ENCODE measurements at places on chromosomes 6 and 20.
A peak's percentile ranks its signal among the peaks of the same experiment; 100 is the strongest.

- no peak for DNase-seq
Observed at GRCh38 chr6:142316791-142317368, 15.1 kb downstream of the ADGRG6 start.

DNA sequence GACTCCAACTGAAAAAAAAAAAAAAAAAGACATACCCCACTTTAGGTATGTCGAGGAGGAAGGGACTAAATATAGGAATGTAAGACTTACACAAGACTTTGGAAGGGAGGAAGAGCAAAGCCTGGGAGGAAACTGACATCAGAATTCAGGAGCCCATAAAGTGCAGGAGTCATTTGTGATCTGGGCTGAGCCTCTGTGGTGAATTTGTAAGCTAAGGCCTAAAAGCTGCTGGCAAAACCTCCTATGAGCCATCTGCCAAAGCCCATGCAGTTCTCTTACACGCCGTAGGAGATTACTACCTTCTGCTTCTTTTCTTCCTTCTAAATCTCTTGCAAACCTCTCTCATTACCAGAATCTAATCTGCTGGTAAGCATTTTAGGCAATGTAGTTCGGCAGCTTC lies 52.0 kb upstream of the THEMIS start:
- DNase-seq: no peak

GRCh38 chr6:13504611-13505344 lies 17.4 kb upstream of the GFOD1 start:
- DNase-seq: no peak

GRCh38 chr6:87277123-87277522 lies 45.3 kb upstream of the SMIM8 start:
- DNase-seq: peak; percentile 25

DNA sequence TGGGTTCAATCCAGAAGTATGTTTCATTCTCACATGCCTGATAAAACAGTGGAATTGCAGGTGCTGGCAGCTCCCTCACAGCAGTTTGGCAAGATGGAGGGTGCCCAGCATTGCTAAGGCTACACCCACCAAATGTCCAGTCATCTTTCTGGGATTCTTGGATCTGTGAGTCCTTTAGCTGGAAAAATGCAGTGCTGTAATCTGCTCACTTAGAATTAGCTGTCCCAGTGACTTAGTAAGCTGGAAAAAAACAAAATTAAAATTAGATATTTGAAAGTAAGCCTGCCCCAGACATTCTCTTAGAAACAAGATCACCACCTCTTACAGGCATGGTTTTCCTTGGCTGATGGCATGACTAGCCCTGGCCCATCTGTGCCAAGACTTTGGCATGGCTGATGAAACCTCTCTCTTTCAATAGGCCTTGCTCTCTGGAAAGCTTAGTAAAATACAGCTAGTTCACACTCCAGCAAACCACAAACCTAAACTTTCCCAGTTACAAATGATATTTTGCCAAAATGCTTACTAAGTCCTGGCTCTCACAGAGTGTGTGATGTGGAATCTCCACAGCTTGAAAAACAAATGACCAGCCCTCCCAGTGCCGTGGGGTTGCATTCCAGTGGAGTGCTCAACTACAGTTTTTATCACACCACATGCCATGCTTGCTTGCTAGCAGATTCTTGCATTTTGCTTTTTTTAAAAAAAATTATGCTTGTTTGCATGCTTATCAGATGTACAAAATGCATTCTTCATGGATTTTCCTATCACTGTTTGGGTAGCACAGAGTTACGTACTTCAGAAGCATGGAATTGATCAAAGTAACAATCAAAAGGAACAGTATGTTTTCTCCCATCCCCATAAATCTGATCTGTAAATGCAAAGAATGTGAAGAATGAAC lies 261.5 kb downstream of the EYA4 start:
- no peak for DNase-seq

DNA sequence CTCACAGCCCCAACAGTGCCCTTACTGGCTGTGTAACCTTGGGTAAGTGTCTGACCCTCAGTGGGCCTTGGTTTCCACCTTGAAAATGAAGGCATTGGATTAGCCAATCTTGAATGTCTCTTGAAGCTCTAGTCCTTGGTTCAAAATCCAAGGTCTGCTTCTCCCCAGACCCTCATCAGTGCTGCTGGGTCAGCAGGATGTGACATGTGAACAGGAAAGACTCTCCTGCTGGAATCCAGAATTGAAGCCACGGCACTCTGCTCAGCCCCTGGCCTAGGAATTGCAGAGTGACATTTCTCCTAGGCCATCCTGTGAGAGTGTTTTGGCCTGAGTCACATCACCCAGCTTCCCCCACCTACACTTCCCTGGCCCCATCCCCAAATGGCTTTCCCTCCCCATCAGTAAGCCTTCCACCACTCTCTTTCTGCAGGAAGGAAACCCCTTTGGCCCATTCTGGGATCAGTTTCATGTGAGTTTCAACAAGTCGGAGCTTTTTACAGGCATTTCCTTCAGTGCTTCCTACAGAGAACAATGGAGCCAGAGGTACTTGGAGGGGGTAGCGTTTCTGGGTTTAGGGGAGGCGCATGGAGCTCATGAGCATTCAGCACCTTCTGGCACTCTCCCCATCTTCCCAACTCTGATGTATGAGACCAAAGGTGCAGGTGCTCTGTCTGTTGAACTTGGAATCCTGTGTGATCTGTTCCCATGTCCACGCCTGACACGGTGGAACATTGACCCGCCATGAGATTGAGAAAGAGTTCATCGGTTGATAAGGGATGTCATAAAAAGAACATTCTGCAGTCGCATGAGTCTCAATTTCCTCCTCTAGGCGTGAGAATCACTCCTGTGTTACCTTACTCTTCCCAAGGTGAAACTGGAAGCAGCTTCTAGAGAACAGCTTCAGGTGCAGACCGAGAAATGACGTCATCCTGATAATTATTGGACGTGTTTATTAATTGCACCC lies 8.8 kb downstream of the POFUT1 start:
- DNase-seq: no peak

GRCh38 chr6:13641315-13641714 lies 26.2 kb downstream of the NOL7 start:
- DNase-seq: no peak

GRCh38 chr6:150177952-150178520 lies 35.2 kb downstream of the PPP1R14C start:
- no peak for DNase-seq

- DNase-seq: peak; percentile 21
Observed at GRCh38 chr6:42453654-42454427, 2.1 kb upstream of the TRERF1 start.

GRCh38 chr6:52049252-52050050 lies 38.0 kb downstream of the PKHD1 start:
- peak; percentile 38 for DNase-seq

- DNase-seq: no peak
Observed at GRCh38 chr6:139743664-139744437, 369.4 kb upstream of the CITED2 start.

DNA sequence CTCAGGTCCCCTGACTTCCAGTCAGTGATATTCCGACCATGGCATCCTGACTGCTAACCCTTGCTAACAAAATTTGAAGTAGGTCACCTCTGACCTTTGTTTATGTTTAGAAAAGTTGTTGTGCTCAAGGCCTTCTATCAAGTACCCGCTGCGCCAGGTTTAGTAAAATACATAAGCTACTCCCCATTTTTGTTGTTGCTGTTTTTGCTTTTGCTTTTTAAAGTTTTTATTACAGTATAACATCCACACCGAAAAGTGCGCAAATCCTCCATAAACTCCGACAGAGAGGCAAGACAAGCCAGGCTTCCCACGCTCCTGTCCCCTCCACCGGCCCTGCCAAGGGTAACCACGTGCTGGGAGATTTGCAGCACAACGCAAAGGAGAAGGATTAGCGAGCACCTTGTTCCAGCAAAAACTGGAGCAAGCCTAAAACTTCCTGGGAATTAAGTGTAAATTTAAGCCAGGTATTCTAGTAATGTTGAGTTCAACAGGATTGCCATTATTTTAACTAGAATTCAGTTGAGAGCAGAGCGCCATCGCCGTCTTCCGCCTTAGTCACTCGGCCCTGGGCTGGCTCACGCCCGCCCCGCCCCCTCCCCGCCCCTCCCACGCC lies 17.8 kb upstream of the HMGN4 start:
- DNase-seq: no peak

GRCh38 chr6:84766799-84767525 lies 2.6 kb upstream of the TBX18 start:
- no peak for DNase-seq

- DNase-seq: no peak
Observed at GRCh38 chr20:16864069-16864468, 115.9 kb downstream of the OTOR start.

- DNase-seq: peak; percentile 11
Observed at GRCh38 chr20:18628330-18628920, 40.6 kb downstream of the DTD1 start.

- no peak for DNase-seq
Observed at GRCh38 chr6:158013904-158014504, 32.3 kb downstream of the SYNJ2 start.

DNA sequence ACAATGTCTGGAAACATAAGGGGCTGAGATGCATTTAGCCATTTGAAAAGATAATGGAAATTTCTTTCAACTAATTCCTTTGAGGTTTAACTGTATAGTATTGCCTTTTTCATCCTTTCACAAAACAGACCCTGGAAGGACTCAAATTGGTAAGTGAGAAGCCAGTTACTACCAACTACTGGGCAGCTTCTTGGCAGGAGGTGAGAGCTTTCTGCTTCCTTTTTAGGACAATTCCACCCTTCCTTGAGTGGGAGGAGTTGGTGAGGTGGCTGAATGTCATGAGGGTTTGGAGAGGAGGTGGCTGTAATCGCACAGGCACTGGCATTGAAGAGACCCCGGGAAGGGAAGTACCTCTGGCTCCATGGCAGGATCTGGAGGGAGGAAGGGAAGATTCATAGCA lies 341.1 kb downstream of the NRN1 start:
- DNase-seq: no peak

- DNase-seq: no peak
Observed at GRCh38 chr6:39057251-39058155, 8.9 kb downstream of the GLP1R start.

DNA sequence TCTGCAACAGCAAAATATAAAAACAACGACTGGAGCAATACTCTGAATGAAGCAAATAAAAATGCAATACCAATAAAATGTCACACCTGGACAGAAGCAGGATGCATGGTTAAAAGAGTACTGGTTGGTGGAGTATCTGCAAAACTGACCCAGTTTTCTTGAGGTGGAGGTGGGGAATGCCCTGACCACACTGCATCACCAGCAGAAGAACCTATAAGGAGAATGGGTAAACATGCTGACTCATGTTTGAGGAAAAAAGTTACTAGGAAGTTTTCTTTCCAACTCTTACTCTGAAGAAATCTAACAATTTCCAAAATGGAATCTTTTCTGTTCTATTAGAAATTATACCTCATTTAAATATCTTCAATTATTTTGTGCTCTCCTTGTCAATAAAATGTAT lies 43.6 kb downstream of the REPS1 start:
- peak; percentile 41 for DNase-seq

- DNase-seq: no peak
Observed at GRCh38 chr6:107156617-107157016, 41.3 kb upstream of the BEND3 start.

DNA sequence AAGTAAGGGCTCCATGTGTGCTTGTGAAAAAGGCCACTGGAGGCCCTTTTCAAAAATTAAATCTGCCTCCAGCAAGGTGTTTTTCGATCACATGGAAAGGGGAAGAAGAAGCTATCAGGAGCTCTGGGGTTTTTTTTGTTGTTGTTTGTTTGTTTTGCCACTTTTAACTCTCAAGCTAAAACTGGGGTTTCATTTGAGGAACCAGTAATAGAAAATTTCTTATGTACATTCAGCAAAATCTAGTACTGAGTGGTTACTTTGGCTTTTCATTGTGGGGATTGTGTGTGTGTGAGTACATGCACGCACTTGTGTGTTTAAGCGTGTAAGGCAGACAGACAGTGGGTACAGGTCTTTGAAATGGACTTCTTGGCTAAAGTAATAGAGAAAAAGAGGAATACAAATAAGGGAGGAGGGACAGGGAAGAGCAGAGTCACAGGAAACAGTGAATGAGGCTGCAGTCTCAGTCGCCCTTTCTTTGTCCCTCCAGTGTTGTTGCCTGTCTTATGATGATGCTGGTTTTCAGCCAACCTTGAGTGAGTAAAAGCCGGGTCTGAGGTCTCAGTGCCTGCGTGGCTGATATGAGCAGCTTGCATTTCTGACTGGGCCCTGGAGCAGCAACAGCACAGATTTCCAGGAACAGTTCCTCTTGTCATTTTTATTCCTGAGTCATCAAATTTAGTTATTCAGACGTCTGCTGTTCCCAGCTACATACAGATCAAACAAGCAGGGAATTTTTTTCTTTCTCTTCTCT lies 26.2 kb downstream of the SLC16A10 start:
- DNase-seq: no peak

DNA sequence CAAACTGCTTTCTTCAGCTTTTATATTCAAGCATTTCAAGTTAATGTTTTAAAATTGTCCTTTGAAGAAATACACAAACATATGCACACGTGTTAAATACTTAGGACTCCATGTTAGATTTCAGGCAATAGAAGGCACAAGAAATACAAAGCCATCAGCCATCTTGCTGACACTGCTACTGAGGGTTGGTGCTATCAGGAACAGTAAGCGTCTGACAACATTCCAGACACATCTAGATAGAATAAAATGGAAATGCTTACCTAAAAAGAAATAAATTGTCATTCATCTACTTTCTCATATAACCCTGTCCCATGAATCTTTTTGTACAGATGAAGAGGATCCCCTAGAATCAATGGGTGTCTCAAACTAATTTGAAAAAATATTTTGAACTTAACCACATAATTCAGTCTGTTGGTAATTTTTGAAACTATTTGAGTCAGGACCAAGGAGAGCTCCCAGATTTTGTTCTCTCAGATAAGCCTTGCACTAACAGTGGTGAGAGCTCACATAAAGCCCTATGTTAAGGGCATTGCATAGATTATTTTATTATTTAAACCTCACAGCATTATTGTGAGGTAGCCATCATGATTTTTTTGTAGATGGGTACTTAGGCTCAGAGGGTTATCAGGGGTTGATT lies 631.1 kb upstream of the POU3F2 start:
- DNase-seq: no peak

- DNase-seq: no peak
Observed at GRCh38 chr6:11718463-11718862, 60.1 kb downstream of the ADTRP start.

DNA sequence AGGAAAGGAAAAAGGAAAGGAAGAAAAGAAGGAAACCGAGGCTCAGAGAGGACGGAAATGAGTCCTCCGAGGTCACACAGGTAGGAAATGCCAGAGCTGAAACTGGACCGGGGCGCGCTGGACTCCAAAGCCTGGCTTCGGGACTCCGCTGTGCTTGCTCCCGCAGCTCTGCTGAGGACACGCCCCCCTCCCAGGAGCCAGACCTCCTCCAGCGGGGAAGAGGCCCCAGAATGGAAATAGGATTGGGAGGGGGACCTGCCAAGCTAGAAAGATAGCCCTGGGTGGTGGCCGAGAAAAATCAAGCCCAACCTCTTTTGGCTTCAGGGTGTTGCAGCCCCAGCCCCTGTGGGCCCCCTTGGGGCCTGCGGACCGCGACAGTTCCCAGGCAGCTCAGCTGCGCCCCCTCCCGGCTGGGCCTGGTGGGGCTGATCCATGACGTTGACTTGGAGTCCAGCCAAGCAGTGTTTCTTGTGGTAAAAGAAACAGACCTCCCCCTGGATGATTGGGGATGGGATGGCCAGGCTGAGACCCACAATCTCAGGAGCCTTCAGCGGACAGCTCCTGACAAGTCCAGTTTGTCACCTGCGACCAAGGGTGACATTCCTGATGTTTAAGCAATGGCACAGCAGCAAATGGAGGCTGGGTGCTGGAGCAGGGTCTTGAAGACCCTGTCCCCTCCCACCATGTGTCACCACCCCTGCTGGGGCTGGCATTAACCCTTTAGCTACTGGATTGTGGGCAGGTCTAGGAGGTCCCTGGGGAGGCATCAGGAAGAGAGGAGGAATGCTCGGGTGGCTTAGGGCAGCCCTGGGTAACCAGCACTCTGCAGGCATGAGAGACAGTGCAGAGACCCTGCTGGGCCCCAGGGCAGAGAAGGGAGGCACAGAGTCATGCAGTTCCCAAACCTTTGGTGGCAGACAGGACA lies 55.4 kb downstream of the RIPOR3 start:
- DNase-seq: peak; percentile 94

All from K562 (cell line).